ENCODE measurements at places on chromosomes 6 and 20. TPM values are rescaled to one million over a fixed set of nuclear protein-coding genes. Genes with fewer than 3 reads are reported as not detected.

- no peak for DNase-seq
Observed at GRCh38 chr20:31607640-31608250, 2.7 kb downstream of the ID1 start.

- DNase-seq, result no peak
Observed at GRCh38 chr6:165694296-165694695, 31.3 kb upstream of the PDE10A start.

DNA sequence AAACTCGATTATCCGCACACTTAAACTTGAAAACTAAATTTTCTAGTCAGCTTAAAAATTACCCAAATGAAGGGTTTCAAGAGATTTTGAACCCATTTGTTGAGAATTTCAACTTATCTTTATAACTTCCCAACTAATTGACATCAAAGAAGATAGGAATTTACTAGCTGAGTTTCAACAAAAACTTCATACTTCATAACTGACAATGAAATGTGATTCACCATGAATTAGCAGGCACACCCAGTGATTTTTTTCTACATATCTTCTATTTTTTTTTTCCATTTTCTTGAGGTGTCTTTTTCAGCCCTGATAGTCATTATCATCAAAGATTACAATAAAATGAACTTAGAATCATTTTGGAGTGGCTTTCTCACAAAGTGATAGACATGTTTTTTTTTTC, 26.7 kb downstream of the TNFAIP3 start:
- no peak for DNase-seq

DNA sequence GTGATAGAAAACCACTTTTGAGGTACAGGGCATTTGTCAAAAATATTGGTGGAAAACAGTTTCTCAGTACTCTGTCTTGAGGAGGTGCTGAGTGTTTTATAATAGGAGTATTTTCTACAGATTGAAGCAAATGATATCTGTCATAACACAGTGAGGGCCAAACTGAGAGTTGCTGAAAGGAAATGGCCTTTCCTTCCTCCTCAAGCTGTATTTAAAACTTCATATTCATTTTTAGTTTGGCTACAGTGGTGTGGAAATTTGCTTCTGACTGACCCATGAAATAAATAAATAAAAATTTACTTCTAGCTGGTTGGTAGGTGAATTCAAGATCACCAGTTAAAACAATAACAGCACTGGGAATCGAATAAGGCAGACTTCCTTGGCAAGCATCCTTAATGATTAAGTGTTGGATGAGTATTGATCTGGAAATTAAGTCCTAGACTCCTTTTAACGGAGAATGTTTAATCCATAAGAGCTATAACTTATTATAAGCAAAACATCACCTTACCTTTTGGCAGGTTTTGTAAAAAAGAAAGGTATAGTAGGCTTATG, 828.6 kb upstream of the CITED2 start:
- DNase-seq, result no peak

GRCh38 chr6:70668499-70668812, 773 bp downstream of the SMAP1 start:
- no peak for DNase-seq

GRCh38 chr20:56411759-56412472, at the start of gene CASS4:
Gene CASS4, plus strand, starts transcription at chr20:56412260. Its CDS starts 199 bp downstream, at chr20:56412459.
- no peak for DNase-seq

GRCh38 chr6:104409913-104410312, 449.8 kb downstream of the HACE1 start:
- no peak for DNase-seq

GRCh38 chr6:31559958-31560696, 12.0 kb upstream of the LTA start:
- DNase-seq, result no peak

- DNase-seq, result no peak
Observed at GRCh38 chr6:82415820-82416219, 52.2 kb downstream of the TPBG start.

DNA sequence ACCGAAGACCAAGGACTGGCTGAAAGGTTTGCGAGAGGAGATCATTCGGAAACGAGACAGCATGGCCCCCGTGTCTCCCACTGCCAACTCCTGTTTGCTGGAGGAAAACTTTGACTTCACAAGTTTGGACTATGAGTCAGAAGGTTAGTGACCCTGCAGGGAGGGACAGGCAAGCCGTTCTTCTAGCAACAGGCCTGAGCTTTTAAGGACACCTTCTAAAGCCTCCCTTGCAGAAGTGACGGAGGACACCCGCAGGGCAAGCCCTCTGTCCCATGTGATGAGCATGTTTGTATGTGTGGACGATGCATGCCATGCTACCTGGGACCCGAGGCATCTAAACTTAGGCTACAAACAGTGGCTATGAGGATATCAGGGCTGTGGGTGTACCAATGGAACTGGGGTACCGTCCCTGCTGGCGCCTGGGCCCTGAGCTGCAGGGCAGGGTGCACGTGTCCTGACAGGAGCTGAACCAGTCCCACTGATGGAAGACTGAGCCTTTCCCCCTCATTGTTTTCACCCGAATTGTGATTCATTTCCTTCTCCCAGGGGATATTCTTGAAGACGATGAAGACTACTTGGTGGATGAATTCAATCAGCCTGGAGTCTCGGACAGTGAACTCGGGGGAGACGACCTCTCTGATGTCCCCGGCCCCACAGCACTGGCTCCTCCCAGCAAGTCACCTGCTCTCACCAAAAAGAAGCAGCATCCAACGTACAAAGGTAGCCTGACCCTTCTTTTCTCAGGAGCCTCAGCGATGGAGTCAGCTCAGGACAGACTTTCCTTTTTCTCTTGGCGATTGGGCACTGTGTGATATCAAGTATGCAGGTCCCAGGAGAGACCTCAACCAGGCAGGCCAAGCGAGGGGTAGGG, 84.4 kb downstream of the SERAC1 start:
- DNase-seq, result no peak

DNA sequence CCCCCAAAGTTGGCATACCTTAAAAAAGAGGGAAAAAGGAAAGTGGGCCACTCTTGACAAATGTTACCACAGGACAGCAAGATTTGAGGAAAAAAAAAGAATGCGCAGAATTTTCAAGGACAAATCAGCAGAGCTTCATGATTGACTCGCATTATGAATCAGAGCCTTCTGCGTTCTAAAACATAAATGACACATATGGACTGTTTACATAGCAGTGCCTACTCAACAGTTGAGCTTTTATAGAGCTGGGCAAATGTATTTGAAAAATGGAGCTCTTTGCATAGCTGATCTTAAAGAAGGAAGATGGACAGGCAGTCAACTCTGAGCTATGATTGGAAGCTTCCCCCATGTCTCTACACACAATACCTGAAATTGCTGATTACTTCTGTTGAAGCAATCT, 213.2 kb upstream of the NT5E start:
- DNase-seq, result no peak

GRCh38 chr6:74676906-74677305, 528.9 kb downstream of the COL12A1 start:
- no peak for DNase-seq

MCCD1 gene
- polyA plus RNA-seq, result 0.27 TPM

APOBEC2 gene
- 0.73 TPM for polyA plus RNA-seq

CEP250 gene
- 41.5 TPM for polyA plus RNA-seq

BMP5 gene
- polyA plus RNA-seq, result 1.8 TPM

MTFR2 gene
- 2.8 TPM for polyA plus RNA-seq

LGSN gene
- polyA plus RNA-seq, result 0.26 TPM
